ENCODE measurements at places on chromosomes 3 and 15.

- peak; percentile 56 for DNase-seq
These were observed 364.9 kb upstream of the DPPA4 start for GRCh38 chr3:109702252-109702651.

- no peak for DNase-seq
These were observed 169.4 kb downstream of the FNDC3B start for GRCh38 chr3:172208586-172209332.

DNA sequence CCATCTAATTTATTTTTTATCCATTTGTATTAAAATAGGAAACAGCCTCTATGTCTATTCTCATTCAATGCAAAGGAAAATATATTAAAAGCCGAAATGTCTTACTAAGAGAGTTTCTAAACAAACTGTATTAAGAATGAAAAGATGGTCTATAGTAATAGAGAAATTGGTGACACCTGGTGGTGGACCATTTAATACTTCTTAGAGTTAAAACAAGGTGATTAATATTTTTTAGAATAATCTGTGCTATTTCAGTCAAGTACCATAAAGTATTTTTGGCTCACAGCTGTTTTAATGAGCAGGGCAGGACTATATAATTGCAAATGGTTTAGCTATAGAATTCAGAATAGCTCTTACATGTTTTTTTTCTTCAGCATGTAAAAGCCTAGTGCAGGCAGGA is 55.7 kb downstream of the SYNPR start:
- DNase-seq: no peak

DNA sequence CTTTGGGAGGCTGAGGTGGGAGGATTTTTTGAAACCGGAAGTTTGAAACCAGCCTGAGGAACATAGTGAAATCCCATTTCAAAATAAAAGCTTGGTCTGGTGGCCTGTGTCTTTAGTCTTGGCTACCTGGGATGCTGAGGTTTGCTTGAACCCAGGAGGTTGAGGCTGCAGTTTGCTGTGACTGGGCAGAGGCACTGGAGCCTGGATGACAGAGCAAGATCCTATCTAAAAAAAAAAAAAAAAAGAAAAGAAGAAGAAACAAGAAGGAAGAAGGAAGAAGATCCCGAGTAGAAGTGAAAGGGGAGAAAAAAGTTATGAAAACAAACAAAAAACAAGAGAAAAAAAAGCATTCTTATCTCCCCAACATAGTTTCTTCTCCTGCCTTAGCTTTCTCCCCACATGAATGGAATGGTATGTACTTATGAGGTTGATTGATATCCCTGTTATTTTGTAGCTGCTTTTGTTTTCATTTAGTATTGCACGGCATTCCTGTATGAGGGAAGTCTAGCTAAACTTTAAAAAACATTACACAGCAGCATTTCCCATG is 42.4 kb downstream of the TMEM40 start:
- no peak for DNase-seq

DNA sequence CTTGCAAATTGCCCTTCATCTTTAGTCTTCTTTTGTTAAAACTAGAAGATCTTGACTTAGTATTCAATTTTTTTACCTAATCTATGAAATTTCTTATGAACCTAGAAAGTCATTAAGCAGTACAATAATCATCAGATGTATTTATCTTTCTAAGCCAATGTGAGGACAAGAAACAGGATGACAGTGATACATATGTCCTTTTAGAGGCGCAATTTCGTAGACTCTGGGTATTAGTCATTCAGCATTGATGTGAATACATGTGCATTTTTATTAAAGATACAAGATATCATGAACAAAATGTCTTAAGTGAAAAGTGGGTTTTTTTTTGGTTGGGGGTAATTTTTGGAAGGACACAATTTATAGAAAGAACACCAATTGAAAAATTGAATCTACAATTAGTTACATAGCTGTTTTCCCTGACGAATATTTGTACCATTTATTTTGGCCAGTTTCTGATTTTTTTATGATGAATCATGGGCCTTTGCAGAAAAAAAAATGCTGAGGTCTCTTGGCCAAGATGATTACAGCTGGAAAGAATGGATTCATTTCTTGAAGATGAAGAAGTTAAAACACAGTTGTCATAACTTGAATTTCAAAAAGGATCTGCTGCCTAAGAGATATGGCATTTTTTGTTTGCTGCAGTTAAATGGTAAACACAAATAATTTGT is 48.9 kb upstream of the AGTR1 start:
- DNase-seq: no peak

GRCh38 chr3:126911162-126912026 is 71.5 kb upstream of the PLXNA1 start:
- DNase-seq: peak; percentile 84

- no peak for DNase-seq
These were observed 3.2 kb downstream of the UBE3A start for GRCh38 chr15:25435474-25436243.

DNA sequence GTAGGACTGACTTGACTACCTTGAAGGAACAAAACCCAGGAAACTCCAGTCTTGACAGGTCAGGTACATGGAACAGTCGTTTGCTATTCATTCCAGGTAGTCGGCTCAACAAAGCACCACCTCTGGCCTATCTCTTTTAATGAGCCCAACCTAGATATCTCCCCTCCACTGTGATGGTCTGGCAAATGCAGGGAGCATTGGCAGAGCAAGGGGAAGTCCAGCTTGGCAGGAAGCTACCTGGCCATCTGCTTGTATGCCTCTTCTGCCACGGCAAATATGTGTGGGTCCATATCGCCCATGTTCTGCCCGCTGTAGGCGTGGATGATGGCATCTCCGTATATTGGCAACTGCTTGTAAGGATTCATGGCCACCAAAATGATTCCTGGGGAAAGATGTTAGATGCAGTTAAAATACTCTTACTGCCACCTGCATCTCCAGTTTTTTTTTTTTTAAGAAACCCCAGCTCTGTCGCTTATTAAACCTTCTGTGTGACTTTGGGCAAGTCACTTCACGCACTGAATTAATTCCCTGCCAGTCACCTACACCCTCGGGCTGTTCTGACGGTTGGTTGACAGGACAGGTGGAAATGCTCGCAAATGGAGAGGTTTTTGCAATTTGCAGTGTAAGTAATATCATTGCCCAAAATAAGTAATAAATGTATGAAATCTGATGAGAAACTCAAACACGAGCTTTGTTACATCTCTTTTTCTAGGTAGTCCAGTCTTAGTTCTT is 16.8 kb downstream of the MYO5C start:
- no peak for DNase-seq

- no peak for DNase-seq
These were observed 18.9 kb downstream of the RAP2B start for GRCh38 chr3:153180860-153181372.

DNA sequence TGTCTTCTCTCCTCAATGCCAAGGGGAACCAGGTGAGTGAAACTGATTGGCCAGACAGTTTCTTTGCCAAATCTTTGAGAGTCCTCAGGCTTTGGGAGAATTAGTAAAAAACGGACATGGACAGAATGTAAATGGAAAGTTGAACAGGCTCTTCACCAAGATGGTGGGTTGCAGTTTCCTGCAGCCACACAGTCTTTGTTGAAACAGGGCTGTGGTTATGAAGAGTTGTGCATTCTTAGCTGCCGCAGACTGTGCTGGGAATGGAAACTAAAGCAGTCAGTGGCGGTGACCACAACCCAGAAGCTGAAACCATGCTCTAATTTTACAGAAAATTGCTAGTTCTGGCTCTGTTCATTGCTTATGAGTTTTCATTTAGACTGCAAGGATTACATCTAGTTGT is 42.1 kb upstream of the TASOR start:
- DNase-seq: peak; percentile 83

DNA sequence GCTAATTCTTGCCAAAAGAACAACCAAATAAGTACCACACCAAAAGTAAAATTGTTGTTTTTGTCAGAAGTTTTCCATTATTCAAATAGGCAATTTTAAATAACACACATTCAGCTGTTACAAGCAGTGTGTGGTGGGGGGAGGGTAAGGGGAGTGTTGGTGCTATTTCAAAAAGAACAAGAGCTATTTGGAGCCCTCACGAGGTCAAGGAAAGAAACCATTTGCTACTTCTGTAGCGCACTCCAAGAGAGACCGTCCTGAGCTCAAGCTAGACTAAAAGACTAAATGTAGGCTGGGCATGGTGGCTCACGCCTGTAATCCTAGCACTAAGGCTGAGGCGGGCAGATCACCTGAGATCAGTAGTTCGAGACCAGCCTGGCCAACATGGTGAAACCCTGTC is 21.2 kb upstream of the IGF2BP2 start:
- no peak for DNase-seq

- DNase-seq: no peak
These were observed 4.9 kb upstream of the MAGEF1 start for GRCh38 chr3:184716622-184717398.

DNA sequence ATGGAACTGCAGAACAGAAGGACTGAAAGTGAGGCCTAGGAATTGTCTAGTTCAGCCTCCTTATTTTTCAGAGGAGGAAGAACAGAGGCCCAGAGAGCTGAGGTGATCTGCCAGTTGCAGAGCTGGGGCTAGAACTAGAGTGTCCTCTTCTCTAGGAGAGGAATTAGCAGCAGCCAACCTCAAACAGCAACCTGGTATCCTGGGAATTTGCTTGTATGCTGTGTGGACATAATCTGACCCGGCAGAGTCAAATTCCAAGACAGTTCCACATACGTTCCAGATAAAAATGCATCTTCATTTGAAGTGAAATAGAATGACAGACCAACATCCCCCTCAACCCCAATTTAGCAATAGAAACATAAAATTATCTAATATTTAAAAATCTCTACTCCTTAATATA is 13.5 kb upstream of the TSC22D2 start:
- no peak for DNase-seq

DNA sequence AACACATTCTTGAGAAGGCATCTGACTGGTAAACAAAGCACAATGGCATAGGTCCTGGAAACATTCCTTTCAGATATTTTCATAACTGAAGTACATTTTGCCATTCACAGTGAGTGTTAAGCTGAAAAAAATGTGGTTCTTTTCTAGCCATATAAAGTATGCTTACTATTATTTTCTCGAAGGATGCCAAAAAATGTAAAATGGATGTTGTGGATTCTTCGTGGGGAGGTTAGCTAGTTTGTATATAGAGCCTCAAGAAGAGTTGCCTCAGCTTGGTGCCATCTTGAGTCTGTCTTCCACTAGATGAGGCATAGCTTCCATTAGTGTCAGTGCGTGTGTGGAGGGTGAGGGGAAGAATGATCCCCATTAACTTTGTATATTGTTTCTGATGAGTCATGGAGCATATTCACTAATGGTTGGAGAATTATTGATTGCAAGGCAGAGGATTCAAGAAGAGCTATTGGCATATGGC is 4.1 kb downstream of the MBNL1 start:
- peak; percentile 68 for DNase-seq

GRCh38 chr3:175002732-175003143 is 143.6 kb downstream of the NAALADL2 start:
- no peak for DNase-seq

DNA sequence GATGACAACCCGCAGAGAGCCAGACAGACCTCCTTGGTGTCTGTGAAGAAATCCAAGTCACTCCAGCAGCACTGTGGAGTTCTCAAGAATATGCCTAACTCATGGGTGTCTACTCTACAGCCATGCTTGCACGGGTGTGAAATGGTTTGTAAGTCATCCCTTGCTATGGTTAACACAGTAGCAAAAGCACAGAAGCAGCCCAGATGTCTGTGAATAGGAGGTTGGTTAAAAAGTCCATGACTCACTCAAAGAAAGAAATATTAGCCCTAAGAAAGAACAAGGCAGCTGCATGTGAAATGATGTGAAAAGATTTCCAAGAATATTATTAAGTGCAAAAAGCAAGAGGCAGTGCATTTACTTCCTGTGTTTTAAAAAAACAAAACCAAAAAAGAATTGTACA is 12.1 kb upstream of the LIMD1 start:
- no peak for DNase-seq

GRCh38 chr3:186239321-186239720 is 122.7 kb downstream of the DGKG start:
- DNase-seq: no peak

DNA sequence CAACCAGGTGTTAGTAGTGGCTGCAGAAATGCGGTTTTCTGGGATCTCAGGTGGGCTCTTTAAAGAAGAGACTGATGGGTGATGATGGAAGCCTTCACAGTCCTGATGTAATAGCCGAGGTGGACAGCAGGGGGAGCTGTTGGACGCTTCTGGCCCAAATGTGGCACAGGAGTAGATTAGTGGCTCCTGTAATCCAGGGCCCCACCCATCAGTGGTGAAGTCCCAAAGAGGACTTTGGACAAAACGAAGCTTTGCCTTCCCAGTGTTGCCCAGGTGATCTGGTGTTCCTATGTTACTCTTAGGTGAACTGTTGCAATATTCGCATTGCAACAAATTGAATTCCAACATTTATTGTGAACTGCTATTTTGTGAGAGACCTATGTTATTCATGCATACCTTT is 31.8 kb upstream of the MYZAP start:
- DNase-seq: peak; percentile 87

DNA sequence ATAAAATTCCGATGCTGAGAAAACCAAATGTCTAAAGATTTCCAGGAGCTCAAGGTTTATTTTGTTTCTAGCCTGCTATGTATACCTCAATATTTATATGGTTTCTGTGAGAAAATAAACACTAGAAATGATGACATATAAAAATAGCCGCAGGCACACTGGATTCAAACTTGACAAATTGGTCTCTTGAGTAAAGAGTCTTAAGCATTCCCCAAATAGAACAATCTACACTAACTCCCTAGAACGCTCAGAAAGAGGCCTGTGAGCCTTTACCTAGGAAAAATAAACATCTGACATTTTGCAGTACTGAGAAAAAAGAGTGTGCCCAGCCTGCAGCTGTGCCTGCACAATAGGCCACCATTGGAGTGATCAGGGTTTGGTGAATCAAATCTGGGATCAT is 75.2 kb downstream of the NEK10 start:
- no peak for DNase-seq

GRCh38 chr3:73603762-73604171 is 21.0 kb downstream of the PDZRN3 start:
- DNase-seq: no peak

All from activated naive CD4-positive, alpha-beta T cell treated with anti-CD3 and anti-CD28 coated beads for 36 hours (primary cell).